GM23248 (cell line): ENCODE measurements at places on chromosomes 7 and 10. TPM values are rescaled to one million over a fixed set of nuclear protein-coding genes. Genes with fewer than 3 reads are reported as not detected.

DNA sequence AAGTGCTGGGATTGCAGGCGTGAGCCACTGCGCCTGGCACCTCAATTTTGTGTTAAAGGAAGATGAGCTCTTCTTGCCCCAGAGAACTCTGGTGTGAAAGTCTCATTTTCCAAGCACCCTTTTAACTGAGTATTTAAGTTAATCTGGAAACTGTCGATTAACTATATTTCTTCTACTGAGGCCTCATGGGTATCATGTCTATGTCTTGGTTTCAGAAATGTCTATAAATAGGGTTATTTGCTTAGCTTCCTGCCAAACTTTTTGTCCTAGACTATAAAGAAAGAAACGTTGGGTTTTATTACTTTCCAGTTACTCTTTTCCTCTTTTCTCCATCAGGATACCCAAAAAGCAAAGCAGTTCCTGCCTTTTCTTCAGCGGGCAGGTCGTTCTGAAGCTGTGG lies 102.4 kb downstream of the LRRC4 start:
- H3K4me3 ChIP-seq, result no peak overlapping the region
- H3K27me3 ChIP-seq, result no peaks in the 10 kb centered on the region
- H3K36me3 ChIP-seq, result peaks cover 3% of the 10 kb centered on the region
- H3K4me1 ChIP-seq, result peaks cover 8% of the 10 kb centered on the region
- no peak for DNase-seq

- H3K36me3 ChIP-seq, result peaks cover 6% of the 10 kb centered on the region; the same call in 1 of the 2 replicates
- H3K27me3 ChIP-seq, result no peaks in the 10 kb centered on the region
- DNase-seq, result no peak
Observed at GRCh38 chr7:137989094-137989493, 12.8 kb downstream of the CREB3L2 start.

DNA sequence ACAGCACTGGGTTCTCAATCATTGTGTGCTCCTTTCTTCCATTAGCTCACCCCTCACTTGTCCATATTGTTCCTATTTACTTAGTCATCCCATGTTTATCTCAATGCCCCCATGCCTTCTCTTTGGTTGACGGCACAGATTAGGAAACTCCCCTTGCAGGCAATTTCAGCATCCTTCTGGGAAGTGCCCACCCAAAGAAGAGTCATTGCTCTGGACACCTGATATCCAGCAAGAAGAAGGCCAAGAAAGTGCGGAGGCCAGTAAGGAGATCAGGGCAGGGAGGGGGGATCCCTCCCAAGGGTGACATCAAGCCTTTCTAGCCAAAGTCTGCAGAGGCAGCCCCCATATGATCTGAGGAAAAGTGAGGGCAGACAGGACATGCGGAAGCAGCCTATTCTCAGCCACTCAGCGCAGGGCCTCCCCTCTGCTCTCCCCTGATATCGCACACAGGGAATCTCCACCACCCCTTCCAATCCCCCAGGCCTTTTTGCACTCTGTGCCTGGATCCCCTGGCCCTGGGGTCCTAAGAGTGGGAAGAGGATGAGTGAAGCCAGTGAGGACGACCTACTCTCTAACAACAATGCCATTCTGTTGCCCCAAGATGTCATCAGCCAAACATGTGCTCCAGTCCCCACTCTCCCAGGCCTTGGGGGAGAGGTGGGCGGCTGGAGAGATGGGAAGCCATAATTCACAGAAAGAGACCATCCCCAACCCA lies 1.8 kb downstream of the TRPV6 start:
- no peaks in the 10 kb centered on the region for H3K4me1 ChIP-seq
- DNase-seq, result no peak
- no peaks in the 10 kb centered on the region for H3K36me3 ChIP-seq
- peaks cover 17% of the 10 kb centered on the region; the same call in 1 of the 2 replicates for H3K27me3 ChIP-seq
- H3K27ac ChIP-seq, result no peak overlapping the region

- H3K4me3 ChIP-seq, result peak overlapping the region; percentile 90
- DNase-seq, result peak; percentile 75
- H3K27me3 ChIP-seq, result no peaks in the 10 kb centered on the region
- peak overlapping the region; percentile 91 for H3K27ac ChIP-seq
- H3K4me1 ChIP-seq, result peaks cover 38% of the 10 kb centered on the region
Observed at GRCh38 chr10:87092376-87092860, 2.2 kb downstream of the GLUD1 start.

DNA sequence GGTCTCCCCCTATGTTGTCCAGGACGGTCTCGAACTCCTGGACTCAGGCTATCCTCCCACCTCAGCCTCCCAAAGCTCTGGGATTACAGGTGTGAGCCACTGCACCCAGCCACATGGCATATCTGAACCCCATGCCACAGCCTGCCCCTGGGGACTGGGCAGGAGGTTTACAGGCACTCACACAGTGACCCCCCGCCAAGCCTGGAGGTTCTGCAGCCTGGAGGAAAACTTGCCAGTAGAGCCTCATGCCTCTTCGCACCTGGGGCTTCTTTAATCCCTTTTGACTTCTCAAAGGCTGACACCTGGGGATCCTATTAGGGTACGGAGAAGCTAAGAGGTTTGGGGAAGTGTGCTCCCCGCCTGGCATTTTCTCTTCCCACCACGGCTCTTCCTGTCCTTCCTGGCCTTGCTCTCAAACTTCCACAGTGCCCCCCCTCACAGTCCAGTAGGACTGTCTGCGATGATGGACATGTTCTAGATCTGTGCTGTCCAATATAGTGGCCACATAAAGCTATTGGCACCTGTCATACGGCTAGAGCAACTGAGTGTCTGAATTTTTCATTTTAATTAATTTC lies 11.4 kb upstream of the KCP start:
- no peaks in the 10 kb centered on the region for H3K4me1 ChIP-seq
- DNase-seq, result no peak
- H3K36me3 ChIP-seq, result no peaks in the 10 kb centered on the region
- no peak overlapping the region for H3K27ac ChIP-seq
- peaks cover 62% of the 10 kb centered on the region for H3K27me3 ChIP-seq

DNA sequence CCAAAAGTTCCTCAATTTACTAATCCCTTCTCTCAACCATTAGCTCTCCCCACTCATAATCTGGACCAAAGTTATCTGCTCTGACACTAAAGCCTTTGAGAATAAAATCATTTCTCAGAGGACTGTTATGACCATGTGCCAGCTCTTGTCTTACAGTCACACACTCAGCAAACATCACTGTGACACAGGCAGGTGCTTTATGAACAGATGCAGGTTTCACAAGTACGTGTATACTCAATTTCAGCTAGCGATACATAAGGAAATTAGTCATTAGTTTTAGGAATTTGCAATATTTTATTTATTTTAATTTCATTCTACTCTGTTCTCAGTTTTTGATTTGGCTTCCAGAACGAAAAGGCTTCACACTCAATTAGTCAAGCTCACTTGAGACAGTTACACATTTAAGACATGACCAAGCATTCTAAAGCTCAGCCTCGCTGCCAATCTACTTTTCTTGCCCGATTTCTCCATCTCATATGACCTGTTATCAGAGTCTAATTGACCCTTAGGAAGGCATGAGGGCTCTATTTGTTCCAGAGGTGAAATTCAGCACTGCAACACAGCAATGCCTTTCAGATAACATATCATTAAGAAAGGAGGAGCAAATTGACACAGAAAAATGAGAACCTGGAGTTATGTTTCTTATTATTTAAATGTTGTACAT lies 76.8 kb downstream of the TFEC start:
- no peak overlapping the region for H3K4me3 ChIP-seq
- no peak for DNase-seq
- H3K4me1 ChIP-seq, result no peaks in the 10 kb centered on the region
- no peaks in the 10 kb centered on the region; the same call in 1 of the 2 replicates for H3K27me3 ChIP-seq
- no peaks in the 10 kb centered on the region for H3K36me3 ChIP-seq
- no peak overlapping the region for H3K27ac ChIP-seq

DNA sequence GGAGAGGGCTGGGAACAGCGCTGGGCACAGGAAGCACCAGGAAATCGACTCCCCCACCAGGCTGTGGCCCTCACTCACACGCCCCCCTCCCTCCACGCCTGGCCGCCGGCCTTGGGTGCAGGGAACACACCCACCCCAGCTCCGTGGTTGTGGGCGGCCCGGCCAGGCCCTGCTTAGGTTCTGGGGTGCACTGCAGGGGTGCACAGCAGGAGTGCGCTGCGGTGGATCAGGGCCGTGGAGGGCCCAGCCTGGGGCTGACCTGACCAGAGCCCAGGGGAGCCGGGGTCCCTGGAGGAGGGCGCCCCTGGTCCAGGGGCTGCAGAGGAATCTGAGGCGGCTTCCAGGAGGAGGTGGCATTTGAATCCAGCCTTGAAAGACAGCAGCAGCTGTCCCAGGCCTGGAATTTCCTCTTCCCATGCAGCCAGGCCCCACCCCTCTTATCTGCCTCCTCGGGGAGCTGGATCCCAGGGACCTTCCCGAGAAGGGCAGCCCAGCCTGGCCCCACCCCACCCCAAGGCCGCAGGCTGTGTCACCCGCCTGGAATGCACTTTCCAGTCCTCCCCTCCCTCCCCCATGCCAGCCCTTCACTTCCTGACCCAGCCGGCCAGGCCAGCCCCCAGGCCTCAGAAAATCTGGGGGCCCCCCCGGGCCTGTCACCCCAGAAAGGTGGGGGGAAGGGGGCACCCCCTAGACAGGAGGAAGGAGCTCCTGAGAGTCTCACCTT lies 18.4 kb upstream of the PDGFA start:
- no peak overlapping the region for H3K4me3 ChIP-seq
- peaks cover 28% of the 10 kb centered on the region for H3K4me1 ChIP-seq
- no peaks in the 10 kb centered on the region for H3K36me3 ChIP-seq
- peak; percentile 91 for DNase-seq
- H3K27me3 ChIP-seq, result 0 out of 2 replicates have a peak, but pooled peaks cover 6% of the 10 kb centered on the region

DNA sequence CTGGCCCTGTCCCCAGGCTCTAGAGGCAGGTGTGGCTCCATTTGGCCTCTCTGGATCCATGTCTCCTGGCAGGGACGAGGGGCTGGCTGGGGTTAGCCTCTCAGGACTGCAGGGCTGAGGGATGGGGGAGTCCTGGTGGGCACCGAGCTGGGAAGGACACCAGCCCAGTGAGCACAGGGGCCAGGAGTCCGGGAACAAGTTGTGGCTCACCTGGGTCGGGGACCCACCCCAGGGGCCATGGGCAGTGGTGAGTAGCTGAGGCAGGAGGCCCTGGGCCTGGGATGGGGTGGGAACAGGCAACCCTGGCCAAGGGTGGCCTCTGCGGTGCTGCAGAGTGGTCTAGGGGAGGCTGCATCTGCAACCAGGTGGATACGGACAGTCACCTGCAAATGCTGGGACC lies 24.1 kb downstream of the ANTXRL start:
- H3K4me1 ChIP-seq, result peaks cover 14% of the 10 kb centered on the region
- no peak for DNase-seq
- 0 out of 2 replicates have a peak, but pooled peaks cover 4% of the 10 kb centered on the region for H3K27me3 ChIP-seq
- no peak overlapping the region for H3K4me3 ChIP-seq

DNA sequence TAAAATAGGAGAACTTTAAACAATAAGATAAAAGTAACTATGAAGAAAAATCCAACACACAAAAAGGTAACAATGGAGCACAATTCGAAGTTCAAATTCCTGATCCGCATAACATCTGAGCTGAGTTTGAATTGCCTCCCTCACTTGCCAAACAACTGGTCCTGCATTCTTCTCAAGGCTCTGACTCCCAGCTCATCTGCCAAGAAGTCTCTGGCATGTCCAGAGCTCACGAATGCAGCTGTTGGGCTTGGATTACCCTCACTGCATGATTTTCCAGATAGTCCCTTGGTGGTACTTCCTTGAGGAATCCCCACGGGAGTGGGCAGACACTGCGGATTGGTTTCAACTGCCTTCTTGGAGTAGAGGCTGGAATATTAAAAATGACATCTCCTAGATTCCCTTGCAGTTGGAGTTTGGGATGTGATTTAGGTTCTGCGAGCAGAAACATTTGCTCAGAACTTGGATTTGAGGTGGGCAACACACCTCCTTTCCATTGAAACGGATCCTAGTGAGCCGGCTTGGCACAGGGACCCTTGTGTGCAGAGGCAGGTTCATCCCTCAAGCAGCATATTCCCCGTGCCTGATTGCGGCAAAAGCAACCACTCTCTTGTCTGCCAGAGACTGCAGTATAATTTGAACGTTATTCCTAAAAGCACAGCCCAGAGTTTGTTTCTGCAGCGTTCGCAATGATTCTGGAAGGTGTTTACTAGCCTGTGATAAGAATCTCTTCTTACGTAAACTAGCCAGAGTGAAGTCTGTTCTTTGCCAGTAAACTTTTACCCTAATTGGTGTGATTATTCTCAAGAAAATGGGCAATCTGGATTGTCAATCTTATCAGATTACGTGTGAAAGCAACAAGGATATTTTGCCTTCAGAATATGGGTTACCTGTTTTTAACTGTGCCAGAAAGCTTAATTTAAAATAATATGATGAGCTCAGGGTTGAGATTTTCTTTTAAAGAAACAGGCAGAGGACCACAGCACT lies 23.4 kb upstream of the PRKCQ start:
- peaks cover 16% of the 10 kb centered on the region for H3K27me3 ChIP-seq
- no peaks in the 10 kb centered on the region for H3K36me3 ChIP-seq
- DNase-seq, result no peak
- H3K27ac ChIP-seq, result no peak overlapping the region
- no peaks in the 10 kb centered on the region for H3K4me1 ChIP-seq

GRCh38 chr7:138248609-138249008 lies 172.3 kb downstream of the AKR1D1 start:
- H3K36me3 ChIP-seq, result no peaks in the 10 kb centered on the region
- DNase-seq, result no peak
- H3K27me3 ChIP-seq, result no peaks in the 10 kb centered on the region
- no peak overlapping the region for H3K4me3 ChIP-seq
- no peak overlapping the region for H3K27ac ChIP-seq

The NPC1L1 gene
- total RNA-seq, result not detected in 2 replicates

The HOXA4 gene
- 0.13 and 1.8 TPM in 2 replicates for total RNA-seq

The FKBP6 gene
- not detected in 2 replicates for total RNA-seq

The TAS2R41 gene
- not detected in 2 replicates for total RNA-seq

The ZNF248 gene
- 4.2 and 13.7 TPM in 2 replicates for total RNA-seq

The ANLN gene
- 55.6 and 57.5 TPM in 2 replicates for total RNA-seq

The LMTK2 gene
- 4.6 and 6.4 TPM in 2 replicates for total RNA-seq

The ZNF467 gene
- not detected in 2 replicates for total RNA-seq
